Stimulated activated CD4-positive, alpha-beta T cell treated with anti-CD3 and anti-CD28 coated beads, Interleukin-12 subunit alpha, Interleukin-12 subunit beta, amount 100 ng/mL, for 24 hours (primary cell): ENCODE measurements at places on chromosomes 7 and 10.

GRCh38 chr10:133283931-133284330 is 7.3 kb upstream of the ADAM8 start:
- no peak for DNase-seq

DNA sequence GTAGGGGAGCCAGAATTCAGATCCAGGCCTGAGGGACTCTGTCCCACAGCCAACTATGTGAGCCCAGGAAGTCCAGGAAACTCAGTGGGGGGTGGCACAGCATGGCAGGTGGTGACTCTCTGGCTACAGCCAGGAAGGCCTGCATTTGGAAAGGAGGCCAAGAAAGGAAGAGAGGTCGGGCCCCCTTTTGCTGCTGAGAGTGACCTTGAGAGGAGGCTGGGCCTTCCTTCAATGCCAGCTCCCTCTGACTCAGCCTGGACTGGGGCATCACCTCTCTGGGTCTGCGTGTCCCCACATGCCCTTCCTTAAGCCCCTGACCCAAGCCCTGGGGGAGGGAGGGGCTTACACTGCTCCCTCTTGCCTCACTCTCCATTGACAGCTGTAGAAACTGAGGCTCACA is 6.4 kb upstream of the MYL10 start:
- no peak for DNase-seq

DNA sequence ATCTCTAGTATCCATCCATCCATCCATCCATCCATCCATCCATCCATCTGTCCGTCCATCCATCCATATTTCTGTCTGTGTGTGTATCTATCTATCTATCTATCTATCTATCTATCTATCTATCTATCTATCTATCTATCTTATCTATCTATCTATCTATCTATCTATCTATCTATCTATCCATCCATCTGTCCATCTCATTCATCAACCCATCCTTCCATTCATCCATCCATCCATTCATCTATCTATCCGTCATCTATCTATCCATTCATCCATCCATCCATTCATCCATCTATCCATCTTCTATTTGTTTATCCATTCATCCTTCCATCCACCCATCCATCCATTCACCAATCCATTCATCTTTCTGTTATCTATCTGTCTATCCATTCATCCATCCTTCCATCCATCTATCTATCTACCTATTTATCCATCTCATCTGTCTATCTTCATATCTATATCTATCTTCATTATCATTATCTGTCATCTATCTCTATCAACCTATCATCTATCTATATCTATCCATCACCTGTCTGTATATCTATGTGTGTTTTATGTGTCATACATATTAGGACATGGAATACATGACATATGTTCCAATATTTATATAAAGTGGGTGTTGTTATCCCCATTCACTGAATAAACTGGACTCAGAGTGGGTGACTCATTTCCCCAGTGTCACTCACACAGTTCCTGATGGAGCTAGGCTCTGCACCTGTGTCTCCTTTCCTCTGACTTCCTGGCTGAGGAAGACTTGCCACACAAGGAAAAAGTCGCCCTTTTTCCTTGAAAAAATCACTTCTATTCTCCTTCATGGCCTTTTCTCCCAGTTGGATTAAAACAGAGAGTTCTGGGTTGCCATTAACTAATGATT is 200.1 kb downstream of the CCDC3 start:
- no peak for DNase-seq

- no peak for DNase-seq
These were observed 208.4 kb upstream of the LRRTM3 start for GRCh38 chr10:66717231-66717981.

- DNase-seq = no peak
These were observed 84.5 kb upstream of the SEMA3C start for GRCh38 chr7:81003326-81003725.

GRCh38 chr7:95687759-95688343 is 84.5 kb upstream of the DYNC1I1 start:
- DNase-seq = no peak

DNA sequence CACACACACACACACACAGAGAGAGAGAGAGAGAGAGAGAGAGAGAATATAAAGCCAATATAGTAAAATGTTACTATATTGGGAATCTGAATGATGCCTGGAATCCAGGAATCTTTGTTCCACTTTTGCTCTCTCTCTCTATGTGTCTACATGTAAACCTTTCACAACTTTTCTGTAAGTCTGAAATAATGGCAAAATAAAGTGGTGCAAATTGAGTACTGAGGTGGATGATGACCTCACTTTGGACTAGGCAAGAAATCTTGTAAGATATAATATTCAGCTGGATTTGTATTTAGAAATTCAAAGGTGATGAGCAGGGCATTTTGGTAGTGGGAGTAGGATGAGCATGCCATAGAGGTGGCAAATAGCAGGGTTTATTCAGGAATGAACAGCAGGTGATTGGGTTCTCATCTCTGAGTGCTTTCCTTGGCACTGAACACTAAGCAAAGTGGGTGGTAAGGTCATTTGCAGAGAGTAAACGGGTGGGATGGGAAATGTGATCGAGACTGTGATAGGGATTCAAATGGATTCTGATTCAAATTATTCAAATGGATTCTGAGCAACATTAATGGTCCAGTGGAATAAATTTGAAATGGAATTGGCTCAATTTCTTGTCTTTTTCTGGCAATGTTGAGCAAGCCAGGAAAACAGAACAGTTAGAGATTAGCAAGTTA is 9.7 kb upstream of the ANLN start:
- no peak for DNase-seq

DNA sequence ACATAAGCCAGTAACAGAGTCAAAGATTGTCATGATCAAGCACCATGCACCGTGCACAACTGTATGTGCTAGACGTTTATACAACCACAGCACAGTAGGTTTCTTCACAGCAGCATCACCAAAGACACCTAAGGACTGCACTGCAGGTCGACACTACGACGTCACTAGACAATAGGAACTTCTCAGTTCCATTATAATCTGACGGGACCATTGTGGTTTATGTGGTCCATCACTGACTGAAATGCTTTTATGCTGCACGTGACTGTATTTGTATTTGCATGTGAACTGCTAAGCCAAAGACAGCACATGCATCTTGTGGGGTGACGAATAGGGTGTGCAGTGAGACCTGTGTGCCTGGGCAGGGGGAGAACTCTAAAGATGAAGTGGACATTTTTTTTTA is 164.9 kb downstream of the PARD3 start:
- DNase-seq = no peak

DNA sequence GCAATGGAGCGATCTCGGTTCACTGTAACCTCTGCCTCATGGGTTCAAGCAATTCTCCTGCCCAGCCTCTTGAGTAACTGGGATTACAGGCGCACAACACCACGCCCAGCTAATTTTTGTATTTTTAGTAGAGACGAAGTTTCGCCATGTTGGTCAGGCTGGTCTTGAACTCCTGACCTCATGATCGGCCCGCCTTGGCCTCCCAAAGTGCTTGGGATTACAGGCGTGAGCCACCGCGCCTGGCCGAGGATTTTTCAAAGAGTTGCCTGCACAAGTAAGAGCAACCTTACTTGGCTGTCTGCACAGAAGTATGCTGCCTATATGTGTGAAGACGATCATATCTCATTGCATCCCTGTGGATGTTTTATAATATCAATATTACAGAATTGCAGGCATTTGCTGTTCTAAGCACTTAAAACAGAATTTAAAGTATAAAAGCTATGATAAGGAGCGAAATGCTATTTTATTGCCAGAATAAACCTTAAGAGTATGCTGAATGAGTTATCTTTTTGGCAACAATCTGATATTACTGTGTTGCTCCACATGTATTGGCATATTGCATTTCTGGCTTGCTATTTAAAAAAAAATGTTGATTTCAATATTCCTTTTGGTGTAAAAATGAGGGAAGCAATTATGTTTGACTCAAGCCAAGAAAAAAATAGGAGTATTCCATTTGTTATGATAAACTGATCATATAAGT is 379.4 kb upstream of the SEMA3D start:
- DNase-seq = no peak

GRCh38 chr10:35276889-35277288 is 59.4 kb upstream of the CCNY start:
- DNase-seq = no peak

DNA sequence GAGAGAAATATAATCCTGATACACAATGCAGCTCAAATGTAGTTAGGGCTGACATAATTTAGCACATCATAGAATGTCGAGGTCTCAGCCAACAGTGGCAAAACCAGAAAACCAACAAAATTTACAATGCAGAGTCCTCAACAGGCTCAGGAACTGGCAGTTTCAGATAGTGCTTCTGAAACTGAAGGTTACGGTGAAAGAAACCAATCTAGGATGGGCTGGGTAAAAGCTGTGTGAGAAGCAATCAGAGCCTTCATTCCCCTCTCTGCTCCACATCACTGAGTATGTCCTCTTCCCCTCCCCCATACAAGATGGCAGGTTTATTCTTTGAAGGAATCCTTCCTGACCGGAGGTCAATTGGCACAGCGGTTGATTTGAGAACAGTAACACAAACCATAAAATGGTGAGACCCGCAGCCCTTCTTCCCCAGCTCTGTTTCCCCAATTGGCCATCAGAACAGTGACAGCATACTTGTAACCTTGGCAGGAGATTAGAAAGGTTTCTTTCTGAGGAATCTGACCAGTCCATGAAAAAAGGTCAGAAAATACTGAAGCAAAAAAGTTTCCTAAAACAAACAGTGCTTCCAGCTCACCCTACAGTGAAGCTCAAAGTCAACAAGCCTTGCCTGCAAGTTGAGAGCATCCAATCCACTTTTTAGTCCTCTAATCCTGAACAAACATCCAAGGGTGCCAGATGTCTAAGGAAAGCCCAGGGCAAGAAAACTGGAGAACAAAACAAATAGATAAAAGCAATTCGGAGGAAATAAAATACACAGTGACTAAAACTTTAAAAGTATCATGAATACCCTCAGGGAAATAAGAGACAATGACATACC is 53.9 kb upstream of the IL6 start:
- no peak for DNase-seq

DNA sequence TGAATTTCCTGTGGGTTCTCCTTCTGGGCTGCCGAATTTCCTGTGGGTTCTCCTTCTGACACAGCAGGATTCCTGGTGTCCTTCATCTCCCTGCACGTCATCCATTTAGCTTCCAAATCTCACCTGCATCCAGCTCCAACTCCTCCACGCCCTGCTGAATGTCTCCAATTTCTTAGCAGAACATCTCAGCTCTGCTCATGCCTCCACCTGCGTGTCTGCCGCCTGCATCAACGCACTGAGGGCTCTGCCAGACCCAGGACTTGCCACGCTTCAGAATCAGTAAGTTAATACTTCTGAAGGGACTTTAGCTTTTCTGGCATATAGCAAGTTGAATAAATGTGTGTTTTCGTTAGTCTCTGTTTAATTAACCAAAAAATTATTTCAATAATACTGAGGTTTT is 31.1 kb upstream of the VIPR2 start:
- no peak for DNase-seq

DNA sequence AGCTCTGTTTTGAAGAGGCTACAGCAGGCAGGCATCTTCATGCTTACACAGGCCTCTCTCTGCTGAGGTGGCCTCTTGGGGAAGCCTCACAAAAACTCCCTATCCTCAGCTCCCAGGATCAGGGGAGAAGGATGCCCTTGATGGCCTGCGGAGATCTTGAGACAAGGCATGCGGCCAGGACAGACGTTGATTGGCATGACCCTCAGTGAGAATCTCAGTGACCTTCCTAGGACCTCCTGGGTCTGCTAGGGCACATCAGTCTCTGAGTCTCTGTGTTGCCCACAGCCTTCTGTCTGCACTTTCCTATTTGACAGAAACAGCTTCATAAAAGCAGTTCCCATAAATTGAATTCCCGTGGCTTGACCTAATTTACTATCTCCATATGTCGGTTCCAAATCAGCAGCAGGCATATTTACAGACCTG is 1005.8 kb upstream of the C7orf33 start:
- DNase-seq = no peak

DNA sequence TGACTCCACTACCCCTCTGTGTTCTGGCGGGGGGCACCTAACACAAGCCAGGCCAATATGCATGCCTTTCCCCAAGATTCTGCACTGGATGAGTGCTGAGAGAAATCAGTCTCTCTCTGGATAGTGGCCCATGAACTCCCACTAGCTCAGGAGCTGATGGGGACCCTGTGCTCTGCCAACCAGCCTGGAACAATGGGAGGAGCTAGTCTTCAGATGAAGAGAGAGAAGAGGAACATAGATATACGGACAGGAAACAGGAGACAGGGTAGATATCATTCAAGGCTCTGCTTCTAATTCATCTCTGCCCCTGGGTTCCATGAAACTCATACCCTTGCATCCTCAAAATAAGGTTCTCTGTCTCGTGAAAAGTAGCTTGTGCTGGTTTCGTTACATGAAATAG is 27.9 kb upstream of the PLXNA4 start:
- DNase-seq = no peak

GRCh38 chr7:88919478-88920131 is 124.1 kb upstream of the TEX47 start:
- no peak for DNase-seq

DNA sequence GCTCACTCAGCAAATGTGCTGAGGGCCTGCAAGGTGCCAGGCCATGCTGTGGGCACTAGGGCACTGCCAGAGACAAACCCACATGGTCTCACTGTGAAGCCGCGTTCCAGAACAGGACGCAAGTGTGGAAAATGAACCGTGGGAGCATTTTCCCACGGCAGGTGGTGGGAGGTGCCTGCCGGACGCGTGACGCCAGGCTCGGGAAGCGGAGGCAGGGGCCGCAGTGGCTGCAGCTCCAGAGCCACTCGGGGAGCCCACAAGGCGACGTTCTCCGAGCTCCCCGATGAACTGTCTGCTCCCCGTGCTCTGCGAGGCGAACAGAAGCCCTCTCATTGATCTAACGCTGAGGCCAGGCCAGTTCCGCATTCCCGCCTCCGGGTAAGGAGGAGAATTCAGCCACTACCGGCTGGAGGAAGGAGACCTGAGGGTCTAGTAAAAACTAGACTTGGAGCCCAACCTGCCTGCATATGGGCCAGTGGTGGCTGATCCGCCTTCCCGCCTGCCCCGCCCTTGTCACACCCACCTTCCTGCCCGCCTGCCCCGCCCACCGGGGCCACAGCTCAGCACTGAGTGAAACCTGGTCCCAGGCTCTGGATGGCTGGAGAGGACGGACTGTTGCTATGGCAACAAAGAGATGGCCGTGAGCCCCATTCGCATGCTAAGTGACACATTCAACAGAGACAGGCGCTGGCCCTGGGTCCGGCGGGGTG is 13.1 kb downstream of the ADGRA1 start:
- peak; percentile 27 for DNase-seq

DNA sequence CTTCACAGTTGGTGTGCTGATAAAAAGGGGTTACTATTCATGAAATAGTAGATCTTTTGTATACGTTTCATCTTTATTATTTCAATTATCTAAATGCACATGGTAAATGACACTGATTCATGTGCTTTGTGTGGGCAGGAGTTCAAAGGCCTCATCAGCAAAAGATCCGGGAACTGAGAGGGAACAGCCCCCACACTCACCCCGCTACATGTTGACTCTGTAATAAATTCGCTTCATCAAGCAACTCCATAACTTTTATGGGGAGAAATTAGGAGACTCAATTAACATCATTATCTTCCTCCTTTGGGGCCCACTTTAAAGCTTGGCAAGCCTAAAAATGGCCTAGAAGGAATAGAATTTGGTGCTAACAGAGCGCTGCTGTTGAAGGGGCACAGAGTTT is 250.7 kb upstream of the BMPER start:
- DNase-seq = no peak
